Fibroblast of pulmonary artery (primary cell): ENCODE measurements at places on chromosomes 7 and 10.
A peak's percentile ranks its signal among the peaks of the same experiment; 100 is the strongest.

DNA sequence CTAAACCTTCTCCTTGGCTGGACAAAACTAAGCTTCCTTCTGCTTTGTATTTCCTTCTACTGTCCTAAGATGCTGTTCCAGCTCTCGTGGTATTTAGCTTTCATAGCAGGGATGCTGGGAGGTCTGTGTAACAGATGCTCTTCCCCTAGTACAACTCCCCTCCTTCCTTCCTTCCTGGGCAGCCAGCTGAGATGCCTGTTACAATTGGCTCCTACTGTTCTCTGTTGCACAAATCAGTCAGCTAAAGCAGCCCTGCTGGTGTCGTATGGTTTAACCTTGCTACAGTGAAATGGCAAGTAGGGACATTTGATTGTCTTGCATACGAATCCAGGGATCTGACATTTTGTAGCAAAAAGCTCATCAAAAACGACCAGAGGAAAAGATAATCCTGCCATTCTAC, 143.8 kb downstream of the ARHGAP21 start:
- no peak for DNase-seq

- peak; percentile 47 for DNase-seq
Observed at GRCh38 chr7:77330169-77330882, 85.8 kb downstream of the GSAP start.

GRCh38 chr7:7569615-7570014, 2.9 kb downstream of the MIOS start:
- DNase-seq, result no peak

GRCh38 chr10:27911539-27911938, 87.3 kb downstream of the ODAD2 start:
- no peak for DNase-seq
